ENCODE measurements at places on chromosomes 2 and 18.

DNA sequence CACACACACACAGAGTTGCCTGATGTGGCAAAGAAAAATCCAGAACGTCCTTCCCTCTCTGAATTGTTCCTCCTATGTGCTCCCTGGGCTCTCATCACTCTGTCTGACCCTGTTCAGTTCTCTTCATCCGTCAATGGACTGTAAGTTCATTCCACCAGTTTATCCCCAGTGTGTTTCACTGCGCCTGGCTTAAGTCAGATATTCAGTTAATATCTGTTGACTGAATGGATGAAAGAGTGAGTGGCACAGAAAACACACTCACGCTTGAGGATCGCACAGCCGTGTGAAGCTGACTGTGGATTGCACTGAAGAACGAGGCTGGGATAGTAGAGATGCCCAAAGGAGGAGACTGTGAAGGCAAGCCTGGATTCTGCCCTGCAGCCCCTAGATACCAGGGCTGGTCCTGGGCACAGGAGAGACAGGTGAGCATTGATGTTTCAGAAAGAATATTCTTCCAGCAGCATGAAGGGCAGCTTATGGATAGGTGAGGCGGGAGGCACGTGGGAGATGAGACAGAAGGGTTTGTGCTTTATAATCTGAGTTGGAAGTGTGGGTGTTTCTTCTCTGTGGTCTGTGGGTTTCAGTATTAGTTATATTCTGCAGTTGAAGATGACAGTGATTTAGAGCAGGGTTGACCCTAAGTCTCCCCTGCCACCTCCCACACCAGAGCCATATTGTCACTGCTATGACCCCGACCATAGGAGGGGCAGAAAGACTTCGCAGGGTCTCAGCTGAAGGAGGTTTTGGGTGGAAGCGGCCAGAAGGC, 129.9 kb downstream of the SOCS6 start:
- DNase-seq, result no peak

GRCh38 chr2:241099246-241099645, 2.8 kb downstream of the MTERF4 start:
- no peak for DNase-seq

DNA sequence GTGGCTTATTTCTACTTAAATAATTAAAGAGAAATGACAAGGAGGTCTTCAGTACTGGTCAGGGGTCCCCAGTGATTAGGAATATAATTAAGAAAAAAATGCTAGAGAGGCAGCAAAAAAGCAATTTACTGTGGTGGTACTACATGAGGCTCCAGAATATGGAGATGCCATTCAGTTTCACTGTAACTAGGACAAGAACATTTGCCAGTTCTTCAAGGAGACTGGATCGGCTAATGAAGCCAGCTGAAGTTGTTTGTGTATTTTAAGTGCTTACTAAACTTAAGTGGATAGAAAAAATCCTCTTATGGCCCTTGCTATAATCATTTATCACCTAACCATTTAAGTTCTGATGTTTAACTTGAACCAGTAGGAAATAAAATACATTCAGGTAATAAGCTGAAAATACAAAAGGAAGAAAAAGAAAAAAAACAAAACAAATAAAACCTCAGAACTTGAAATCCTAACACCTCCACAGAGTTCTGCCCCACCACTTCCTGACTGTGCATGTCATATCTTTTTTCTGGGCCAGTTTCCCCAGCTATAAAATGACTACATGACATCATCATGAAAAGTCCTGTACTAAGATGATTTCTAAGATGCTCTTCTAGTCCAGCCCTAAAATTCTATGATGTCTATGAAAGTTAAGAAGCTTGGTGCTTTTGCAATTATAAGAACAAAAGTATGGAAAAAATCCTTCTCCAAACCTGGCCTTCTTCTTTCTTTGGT, 98.0 kb downstream of the TRABD2A start:
- no peak for DNase-seq

DNA sequence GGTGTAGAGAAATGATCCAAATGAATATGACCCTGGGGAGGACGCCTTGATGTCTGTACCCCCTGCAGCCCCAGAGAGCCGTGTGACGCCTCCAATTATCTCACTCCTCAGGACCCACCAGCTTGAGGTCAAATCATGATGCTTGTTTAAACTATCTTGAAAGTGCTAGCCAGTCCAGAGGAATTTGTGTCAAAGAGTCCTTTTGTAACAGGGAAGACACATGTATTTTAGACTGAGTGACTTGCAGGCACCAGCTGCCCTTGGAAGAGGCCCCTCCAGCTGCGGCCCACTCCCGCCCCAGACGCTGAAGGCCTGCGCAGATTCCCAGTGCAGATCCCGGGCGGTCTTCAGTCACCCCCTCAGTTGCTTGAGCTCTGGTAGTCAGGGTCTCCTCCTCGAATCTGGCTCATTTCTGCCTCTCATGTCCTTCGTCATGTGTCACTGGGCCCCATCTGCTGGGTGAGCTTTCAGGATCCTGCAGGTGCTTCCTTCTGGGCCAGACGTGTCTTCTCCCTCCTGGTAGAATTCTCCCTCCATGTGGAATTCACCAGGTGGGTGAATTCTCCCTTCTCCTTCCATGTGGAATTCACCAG, 77.4 kb downstream of the RNF144A start:
- no peak for DNase-seq

- DNase-seq, result no peak
These were observed 328.6 kb downstream of the ETAA1 start for GRCh38 chr2:67725731-67726130.

DNA sequence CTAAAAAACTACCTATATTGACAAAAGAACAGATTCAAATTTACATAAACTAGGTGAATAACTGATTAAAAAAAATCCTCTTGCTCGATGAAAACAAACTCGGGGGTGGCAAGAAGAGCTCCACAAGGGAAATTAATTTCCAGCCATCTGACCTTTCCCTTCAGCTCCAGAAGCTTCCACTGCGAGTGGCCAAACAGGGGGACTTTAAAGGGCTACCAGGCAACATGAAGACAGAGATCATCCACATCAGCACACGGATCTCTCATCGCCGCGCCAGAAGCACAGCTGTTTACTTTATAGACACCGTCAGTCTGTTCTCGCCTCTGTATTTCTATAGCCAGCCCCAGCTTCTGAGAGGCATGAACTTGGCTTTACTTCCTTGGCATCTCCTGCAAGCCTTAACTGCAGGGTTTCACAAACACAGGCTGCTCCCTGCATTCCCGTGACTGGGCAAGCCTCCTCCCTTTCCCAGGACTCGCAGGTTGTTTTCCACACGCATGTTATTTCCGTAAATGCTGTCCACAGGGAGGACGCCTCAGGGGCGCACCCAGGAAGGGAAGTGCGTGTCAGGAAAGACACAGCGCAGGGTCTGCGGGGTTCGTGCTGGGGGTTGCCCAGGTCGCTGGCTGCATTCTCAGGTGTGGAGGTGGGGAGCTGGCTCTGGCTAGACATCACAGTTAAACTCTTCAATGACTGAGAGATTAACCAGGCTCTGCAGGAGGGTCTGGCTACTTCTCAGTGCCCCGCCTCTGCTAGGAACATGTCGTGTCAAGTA, 85.0 kb downstream of the USP40 start:
- DNase-seq, result no peak
